ENCODE measurements at places on chromosomes 13 and 19.

GRCh38 chr13:50809133-50810090 lies 34.1 kb downstream of the DLEU7 start:
- DNase-seq: no peak

- no peak for DNase-seq
Observed at GRCh38 chr19:29487432-29487831, 38.4 kb upstream of the VSTM2B start.

GRCh38 chr19:42386974-42387707 lies 3.0 kb downstream of the CNFN start:
- no peak for DNase-seq

DNA sequence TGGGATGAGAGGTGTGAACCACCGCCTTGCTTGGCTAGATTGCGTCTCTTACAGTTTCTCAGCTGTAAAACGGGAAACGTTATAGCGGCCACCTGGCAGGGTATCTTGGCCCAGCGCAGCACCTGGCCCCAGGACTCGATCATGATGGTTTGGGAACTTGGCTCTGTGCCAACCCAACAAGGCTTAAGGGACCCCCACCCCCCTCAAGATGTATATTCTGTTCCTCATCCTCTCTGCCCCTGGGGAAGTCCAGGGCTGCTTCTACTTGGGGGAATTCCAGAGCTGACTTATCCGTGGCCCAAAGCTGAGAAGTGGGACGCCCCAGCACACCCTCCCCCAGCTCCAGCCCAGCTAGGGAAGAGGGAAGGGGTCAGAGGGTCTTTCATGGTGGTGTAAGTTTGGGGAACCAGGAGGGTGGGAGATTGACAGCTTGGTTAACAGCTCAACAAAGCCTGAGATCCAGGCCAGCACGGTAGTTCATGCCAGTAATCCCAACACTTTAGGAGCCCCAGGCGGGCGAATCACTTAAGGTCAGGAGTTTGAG lies 695 bp downstream of the ICAM1 start:
- no peak for DNase-seq

- DNase-seq: no peak
Observed at GRCh38 chr19:31214997-31215396, 134.2 kb downstream of the TSHZ3 start.

- no peak for DNase-seq
Observed at GRCh38 chr13:27678306-27679040, 56.8 kb downstream of the POLR1D start.

DNA sequence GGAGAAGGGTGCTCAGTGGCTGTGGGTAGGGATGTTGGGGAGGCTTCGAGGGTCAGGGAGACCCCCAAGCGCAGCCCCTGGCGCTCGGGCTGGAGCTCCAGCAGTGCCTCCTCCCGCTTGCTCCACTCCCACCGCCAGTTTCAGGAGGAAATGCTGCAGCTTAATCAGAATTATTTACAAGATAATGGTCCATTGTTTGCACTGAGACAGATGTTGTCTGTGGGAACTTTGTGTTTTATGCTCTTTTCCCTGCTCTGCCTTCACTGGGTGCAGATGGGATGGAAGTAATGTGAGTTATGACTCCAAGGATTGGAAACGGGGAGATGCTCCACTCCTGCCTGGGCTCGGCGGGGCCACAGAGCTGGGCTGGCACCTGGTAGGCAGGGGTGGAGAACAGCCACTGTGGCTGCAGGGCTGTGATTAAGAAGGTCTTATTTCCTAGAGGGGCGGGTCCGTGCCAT lies 192.4 kb downstream of the ZNF536 start:
- peak; percentile 90 for DNase-seq

GRCh38 chr13:48579165-48579918 lies 46.5 kb upstream of the RCBTB2 start:
- peak; percentile 30 for DNase-seq

DNA sequence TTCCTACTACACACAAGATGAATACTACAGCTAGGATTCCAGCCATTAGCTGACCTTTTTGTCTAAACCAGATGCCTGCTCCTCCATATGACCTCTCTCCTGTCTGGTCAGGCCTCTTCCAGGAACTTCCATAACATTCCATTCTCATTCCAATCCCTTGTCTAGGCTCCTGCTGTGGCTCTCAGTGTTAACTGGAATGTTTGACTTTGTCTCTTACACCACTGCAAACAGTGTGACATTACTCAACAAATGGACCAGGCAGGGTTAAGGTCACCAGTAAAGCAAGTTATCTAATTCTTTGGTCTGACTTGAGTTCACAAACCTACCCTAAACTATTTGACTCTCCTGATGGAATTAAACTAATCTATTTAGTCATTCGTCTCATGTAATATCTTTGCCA lies 2.1 kb upstream of the GPC6 start:
- DNase-seq: no peak

- no peak for DNase-seq
Observed at GRCh38 chr13:100209857-100210825, 121.2 kb downstream of the PCCA start.

- no peak for DNase-seq
Observed at GRCh38 chr13:37652596-37652995, 54.0 kb upstream of the POSTN start.

DNA sequence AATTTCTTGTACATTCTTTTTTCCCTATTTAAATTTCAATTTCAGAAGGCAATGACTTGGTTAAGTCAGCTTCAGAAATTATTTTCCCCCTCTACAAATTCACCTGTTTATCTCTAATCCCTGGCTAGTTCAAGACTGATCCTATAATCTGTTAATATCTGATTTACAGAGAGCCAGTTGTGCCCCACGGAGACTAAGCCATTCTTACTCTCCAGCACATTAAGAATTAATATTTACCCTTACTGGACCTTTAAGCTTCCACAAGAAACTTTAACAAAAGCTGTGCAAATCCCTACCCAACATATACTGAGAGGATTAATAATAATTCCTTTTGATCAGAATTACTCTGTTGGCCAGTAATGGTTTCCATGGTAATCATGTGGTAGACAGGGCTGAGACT lies 786.2 kb downstream of the PCDH9 start:
- no peak for DNase-seq

DNA sequence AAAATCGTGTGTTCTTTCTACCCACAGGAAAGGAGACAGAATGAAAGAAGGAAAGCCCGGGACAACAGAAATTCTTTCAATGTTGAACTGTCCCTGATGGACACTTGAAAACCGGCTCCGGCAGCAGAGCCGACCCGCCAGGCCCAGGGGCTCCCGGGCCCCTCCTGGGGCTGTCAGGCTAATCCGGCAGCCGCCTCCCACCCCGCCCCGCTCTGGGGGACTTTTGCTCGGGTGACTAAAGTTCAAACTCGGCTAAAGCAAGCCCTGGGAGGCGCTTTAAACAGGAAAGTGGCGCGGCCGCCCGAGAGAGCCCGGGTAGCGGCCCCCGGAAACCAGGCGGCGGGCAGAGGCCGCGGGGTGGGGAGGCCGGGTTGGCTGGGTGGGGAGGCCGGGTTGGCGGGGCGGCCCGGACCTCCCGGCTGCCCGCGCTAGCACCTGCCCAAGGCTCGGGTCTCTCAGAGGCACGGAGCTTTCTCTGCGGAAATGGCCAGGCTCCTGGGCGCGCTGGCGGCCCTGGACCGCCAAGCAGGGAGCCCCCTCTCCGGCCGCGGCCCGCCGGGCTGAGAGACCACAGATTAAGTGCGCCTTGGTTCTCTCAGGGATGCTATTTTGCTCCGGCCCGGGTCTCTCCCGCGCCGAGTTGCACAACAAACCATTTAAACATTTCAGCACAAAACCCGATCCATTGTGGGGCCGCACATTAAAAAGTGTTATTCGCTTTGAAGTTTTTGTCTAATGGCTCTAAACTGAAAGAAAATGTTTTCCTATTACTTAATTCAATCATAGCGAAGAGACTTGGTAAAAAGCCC lies 2.6 kb upstream of the GSX1 start:
- DNase-seq: no peak

DNA sequence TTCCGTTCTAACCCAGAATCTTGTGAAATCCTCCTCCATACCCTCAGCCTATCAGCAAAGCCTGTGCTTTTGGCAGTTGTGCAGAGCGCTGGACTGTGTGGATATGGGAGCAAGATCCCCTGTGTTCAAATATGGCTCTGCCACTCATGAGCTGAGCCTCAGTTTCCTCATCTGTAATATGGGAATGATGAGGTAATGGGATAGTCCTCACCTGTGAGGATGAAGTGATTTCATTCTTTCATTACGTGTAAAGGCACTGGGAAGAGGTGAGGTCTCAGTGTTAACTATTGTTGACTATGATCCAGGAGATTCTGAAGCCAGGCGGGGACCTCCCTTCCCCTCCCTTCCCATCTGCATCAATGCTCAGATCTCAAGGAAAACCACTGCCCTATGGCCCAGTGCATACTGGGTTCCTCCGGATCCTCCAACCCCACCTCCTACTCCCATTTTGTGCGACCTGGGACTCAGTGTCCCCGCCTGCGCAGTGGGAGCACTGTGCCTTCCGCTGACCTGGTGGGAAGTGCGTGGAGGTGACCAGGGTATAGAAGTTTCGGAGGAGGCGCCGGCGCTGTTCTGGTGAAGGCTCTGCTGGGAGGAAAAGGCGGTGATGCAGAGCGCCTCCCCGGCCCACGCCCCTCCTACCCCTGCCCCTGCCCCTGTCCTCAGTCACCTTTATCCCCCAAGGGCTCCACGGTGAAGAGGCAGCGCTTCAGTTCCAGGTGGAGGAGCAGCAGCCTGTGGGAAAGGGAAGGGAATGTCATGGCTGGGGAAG lies 5.0 kb downstream of the FUZ start:
- no peak for DNase-seq

DNA sequence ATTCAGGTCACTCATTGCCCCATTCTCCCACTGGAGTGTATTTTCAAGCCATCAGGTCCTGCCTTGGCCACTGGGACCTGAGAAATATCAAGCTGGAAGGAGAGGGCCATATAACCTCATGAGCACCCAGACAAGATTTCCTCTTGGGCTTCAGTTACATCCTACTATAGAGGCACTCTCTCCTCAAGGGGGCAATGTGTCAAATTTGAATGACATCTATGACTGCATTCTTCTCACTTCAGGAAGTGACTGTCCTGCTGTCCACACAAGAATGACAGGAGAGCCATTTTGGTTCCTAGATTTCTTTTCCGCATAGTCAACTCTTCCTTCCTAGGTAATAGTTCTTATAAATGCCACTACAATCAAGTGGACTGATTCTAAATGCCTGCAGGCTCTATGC lies 416.2 kb downstream of the DIAPH3 start:
- no peak for DNase-seq

- no peak for DNase-seq
Observed at GRCh38 chr13:24218977-24219376, 58.5 kb downstream of the SPATA13 start.

GRCh38 chr19:9054765-9055164 lies 32.1 kb upstream of the OR1M1 start:
- no peak for DNase-seq

DNA sequence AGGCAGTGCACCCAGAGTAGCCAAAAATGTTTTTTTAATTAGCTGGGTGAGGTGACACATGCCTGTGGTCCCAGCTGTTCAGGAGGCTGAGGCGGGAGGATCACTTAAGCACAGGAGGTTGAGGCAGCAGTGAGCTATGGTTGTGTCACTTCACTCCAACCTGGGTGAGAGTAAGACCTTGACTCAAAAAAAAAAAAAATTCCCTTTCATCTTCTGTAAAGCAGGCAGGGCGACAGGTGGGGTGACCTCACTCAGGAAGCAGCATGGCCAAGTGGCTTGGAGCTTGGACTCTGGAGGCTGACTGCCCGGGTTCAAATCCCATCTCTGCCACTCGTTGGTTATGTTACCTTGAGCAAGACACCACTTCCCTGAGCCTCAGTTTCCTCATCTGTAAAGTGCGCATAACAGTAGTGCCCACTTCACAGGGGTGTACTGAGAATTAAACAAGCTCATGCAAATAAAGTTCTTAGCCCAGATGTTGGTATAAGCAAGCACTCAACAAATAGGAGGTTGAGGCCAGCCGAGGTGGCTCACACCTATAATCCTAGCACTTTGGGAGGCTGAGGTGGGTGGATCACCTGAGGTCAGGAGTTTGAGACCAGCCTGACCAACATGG lies 48.3 kb downstream of the MAP4K1 start:
- no peak for DNase-seq

DNA sequence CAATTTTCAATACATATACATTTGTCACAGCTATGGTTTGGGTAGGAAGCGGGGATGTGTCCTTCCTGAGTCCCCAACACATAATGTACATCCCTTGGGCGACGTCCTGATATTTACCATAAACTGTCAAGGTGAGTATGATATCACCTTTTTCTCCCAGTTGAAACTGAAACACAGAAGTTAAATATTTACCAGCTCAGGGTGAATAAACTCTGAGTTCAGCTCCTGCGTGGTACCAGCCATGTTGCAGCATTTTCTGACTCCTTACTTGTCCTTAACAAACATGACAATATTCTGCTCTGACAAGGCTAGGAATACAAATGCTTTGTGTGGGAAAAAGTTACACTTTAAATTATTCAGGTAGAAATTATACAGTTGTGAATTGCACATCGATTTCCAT lies 294.2 kb downstream of the TEX29 start:
- DNase-seq: no peak

DNA sequence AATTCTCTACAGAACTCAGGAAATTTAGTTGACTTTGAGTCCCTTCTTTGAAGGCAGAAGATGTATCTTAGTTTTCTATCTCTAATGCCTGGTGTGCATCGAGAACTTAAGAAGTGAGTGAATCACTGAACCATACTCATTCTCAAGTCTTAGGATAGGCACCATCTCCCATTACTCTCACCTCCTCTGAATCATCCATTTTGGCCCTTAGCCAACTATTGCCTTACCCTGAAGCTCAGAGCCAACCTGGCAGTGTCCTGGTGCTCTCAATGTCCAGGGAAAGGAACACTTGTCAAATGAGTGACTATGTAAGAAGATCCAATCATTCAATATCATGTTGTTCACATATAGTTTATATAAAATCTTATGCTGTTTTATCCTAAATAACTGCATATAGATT lies 146.6 kb downstream of the RGCC start:
- no peak for DNase-seq

GRCh38 chr19:29858000-29858596 lies 46.3 kb downstream of the CCNE1 start:
- DNase-seq: no peak

DNA sequence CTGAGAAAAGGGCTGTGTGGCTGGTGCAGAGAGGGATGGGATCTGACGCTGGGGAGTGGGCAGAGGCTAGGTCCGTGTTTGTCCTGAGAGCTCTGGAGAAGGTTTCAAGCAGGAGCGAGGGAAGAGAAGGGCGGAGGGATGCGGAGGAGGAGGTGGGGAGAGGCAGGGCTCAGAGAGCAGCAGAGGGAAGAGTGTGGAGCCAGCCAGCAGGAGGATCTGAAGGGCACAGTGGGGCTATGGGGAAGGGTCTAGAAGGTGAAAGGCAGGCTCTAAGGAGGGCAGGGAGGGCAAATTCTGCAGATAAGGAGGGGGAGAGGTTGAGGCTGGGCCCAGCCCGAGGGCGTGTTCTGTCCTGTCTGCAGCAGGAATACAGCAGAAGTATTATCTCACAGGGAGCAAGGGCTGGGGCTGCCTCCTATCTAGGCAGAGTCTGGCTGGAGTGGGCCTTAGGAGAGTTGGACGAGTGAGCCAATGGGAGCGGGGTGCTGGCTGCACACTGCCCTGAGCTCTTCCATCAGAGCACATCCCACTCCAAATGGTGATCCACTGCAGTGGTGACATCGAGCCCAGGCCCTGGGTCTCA lies 6.1 kb downstream of the AP2A1 start:
- DNase-seq: no peak

GRCh38 chr19:2588081-2588777 lies 112.3 kb downstream of the GADD45B start:
- DNase-seq: no peak

All from hippocampal formation (tissue), 2 donors.